ENCODE measurements at places on chromosomes 3 and 15. TPM values are rescaled to one million over a fixed set of nuclear protein-coding genes. Genes with fewer than 3 reads are reported as not detected.

ZPLD1 gene
- not detected for total RNA-seq

LARP6 gene
- total RNA-seq: not detected

DNAH12 gene
- total RNA-seq: not detected

NOX5 gene
- not detected for total RNA-seq

CADPS gene
- not detected for total RNA-seq

EFL1 gene
- 25.2 TPM for total RNA-seq

LMAN1L gene
- 0.93 TPM for total RNA-seq

GABRR3 gene
- not detected for total RNA-seq

CLCN2 gene
- 6.6 TPM for total RNA-seq

NTRK3 gene
- 0.24 TPM for total RNA-seq

RABL3 gene
- total RNA-seq: 24.3 TPM

ASTE1 gene
- total RNA-seq: 9.6 TPM

ATP11B gene
- total RNA-seq: 95.1 TPM

LTF gene
- total RNA-seq: not detected

QTRT2 gene
- 54.9 TPM for total RNA-seq

LINGO1 gene
- not detected for total RNA-seq

LSG1 gene
- total RNA-seq: 66.3 TPM

GLDN gene
- not detected for total RNA-seq

SLC22A14 gene
- total RNA-seq: not detected
